ENCODE measurements at places on chromosomes 12 and 14.

DNA sequence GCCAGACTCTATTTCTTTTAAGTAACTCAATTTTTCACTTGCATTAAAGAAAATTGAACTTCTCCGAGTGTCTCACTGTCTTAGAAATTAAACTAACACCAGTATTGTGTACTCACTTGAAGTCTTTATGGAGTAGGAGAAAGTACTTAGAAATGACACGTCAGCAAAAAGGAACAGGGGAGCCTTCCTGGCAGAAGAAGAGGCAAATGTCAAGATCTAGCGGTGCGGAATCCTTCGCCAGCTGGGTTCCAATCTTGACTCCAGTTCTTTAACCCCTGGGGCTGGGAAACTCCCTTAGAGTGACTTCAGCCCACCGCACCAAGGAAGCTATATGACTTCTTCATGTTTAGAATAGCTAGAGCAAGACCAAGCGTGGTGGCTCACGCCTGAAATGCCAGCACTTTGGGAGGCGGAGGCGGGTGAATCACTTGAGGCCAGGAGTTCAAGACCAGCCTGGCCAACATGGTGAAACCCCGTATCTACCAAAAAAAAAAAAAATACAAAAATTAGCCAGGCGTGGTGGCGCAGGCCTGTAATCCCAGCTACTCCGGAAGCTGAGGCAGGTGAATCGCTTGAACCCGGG is 34.4 kb downstream of the WBP11 start:
- peak; percentile 63 for DNase-seq

DNA sequence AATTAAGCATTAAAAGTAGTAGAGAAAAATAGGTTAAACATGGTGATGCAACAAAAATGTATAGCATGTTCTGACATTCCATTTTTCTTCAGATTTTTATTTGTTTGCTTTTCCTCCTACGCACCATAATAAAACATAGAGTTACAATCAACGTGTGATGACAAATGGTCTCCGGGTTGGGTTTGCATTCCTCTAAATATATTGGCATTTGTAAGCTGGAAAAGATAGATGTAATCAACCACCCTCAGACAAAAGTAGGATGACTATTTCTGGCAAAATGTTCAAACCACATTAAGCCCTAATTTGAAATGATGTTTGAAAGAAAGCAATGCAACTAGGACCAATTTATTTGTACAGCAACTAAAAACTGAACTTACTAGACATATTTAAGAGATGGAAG is 58.4 kb downstream of the SLC25A21 start:
- no peak for DNase-seq

- no peak for DNase-seq
These were observed 10.9 kb downstream of the CLBA1 start for GRCh38 chr14:104996483-104996882.

DNA sequence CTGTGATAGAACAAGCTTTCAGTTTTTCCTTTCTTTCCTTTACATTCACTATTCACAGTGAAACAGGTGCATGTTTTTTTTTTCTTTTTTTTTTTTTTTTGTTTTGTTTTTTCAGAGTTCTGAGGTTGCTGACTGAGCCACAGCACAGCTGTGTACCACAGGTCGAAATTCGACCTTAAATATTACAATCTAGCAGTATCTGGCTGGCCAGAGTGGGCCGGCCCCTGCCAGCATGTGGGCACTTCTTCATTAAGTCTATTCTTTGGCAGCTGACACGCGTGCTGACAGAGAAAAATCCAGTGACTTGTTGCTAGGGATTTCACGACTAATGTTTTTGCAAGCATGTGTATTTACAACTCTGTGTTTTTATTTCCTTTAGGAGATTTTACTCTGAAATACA is 33.9 kb downstream of the FBXO33 start:
- no peak for DNase-seq

- DNase-seq: no peak
These were observed 18.0 kb downstream of the ACIN1 start for GRCh38 chr14:23076785-23077408.

- no peak for DNase-seq
These were observed 92.3 kb downstream of the NTF3 start for GRCh38 chr12:5524116-5524768.

- no peak for DNase-seq
These were observed 1059.5 kb downstream of the GALC start for GRCh38 chr14:86933460-86933859.

DNA sequence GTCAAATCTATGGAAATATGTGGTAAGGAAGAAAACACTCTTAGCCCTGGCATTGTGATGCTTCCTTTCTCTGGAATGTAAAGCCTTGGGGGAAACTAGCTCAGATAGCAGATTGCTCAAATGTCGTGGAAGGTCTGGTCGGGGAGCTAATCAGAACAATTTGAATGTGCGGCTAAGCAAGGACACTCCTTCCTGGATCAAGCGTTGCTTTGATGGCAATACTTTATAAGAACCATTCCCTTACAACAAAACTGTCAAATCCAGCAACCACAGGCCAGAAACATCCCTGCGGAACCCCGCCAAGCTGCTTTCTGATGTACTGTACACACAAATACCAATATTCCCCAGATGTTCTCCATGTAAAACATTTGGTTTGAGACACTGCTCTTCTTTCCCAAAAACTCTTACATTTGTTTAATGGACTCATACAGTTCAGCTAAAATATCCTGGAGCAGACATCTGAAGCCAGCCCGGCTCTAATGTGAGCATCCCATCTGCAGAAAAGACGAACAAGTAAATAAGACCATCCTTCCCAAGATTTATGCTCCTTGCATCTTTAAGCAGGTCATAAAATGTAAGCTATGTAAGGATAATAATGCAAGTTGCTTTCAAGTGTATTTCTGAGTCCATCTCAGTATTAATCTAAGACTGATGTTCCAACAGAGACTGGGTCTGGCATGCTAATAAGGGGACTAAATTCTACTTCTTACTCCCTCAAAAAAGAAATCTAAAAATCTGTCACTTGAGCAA is 20.2 kb downstream of the NUAK1 start:
- no peak for DNase-seq

GRCh38 chr14:30214014-30214413 is 286.4 kb upstream of the PRKD1 start:
- DNase-seq: no peak

DNA sequence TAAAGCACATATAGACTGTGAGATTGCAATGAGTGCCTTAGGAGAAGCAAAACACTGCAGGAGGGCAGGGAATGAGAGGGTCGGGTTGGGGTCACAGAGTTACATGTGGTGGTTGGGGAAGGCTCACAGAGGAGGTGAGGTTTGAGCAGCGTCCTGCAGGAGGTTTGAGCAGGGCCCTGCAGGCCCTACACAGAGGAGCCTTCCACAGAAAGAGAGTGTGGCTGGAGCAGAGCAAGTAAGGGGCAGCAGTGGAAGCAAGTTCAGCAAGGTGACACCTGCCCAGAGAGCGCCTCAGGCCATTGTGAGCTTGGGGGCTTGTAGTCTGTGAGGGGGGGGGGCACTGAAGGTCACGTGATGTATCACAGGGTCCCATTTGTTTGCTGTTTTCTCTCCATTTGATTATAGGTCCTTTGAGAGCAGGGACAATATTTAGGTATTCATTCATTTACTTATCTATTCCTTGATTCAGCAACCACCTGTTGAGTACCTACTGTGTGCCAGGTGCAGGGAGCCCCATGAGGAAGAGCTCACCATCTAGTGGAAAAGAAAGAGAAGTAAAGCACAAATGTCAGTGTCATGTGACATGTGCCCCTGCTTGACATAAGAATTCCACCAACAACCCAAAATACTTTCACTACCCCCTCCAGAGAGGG is 56.6 kb downstream of the GALNT16 start:
- no peak for DNase-seq

DNA sequence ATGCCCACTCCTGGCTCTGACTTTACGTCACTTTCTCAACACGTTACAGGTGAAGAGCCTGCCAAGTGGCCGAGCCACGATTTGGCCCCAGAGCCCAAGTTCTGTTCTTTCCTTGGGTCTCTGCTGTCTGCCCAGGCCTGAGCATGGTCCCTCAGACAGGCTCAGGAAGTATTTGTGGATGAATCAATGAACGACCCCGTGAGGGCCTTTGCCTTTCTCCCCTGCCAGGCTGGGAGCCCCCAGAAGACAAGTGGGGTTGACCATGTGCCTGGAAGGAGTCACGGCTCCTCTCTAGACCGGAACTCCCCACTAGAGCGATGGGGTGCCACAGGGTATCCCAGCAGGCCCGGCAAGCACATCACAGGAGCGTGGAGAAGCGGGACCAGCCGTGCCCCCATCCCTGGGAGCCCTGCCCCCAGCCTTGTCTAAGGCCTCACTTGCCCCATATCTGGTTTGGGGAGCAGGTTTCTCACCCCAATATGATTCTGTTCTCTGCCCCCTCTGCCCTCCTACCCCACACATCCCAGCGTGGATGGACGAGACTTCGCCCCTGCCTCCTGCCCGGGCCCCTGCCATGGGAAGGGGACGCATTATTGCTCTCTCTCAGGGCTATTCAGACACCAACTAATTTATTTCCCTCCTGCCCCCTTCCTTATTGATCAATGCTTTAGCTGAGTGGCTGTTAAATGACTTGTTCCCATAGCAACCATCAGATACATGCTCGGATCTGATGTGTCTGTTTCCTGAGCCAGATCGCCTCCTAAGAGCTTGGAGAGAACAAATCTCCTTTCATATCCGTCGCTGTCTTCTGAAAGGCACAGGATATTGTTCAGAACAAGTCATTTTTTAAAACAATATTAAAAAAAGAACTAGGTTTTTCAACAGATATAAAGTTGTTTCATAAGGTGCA is 69.0 kb downstream of the DIO3 start:
- no peak for DNase-seq

DNA sequence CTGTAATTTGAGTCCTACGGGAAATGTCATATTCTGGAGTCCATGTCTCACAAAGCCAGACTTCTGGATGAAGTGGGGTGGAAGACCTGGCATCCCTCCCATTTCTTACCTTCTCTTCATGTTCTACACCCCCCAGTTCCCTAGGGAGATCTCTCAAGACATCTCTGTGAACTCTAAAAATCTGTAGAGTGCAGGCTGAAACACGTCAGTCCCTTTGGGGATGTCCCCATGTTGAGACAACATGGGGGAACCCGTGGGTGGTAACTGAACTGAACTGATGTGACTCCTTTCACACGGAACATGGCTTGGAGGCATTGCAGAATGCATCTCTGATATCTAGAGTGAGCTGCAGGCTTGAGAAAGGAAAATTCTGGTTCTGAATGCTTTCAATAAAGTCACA is 15.2 kb downstream of the SERPINA12 start:
- DNase-seq: no peak

DNA sequence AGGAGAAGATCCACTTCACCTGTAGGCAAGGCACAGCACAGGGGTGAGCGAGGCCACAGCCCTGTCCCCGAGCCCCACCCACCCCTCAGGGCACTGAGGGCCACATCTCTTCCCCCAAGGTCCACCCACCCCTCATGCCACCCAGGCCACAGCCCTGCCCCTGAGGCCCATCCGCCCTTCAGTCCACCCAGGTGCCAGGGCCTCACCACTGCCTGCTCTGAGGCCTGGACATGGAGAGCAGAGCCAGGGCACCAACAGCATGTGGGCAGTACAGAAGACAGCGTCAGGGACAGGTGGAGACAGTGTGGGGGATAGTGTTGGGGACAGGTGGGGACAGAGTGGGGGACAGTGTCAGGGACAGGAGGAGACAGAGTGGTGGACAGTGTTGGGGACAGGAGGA is 138.3 kb downstream of the TMEM121 start:
- no peak for DNase-seq

GRCh38 chr12:54159589-54159988 is 29.2 kb downstream of the SMUG1 start:
- DNase-seq: no peak

- DNase-seq: no peak
These were observed 216.1 kb downstream of the PPM1H start for GRCh38 chr12:62718762-62719426.

DNA sequence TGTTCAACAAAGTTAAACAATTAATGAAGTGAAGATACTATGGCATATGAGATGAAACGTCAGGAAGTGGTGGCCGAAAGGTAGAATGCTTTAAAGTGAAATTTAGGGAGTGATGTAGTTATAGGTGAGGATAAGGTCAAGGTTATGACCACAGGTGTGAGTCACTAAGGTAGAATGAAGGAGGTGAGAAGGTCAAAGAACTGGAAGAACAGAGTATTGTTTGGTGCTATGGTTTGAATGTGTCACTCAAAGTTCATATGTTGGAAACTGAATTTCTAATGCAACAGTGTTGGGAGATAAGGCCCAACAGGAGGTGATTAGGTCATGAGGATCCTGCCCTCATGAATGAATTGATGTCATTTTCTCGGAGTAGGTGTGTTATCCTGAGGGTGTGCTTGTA is 293.6 kb downstream of the NELL2 start:
- DNase-seq: no peak

- DNase-seq: no peak
These were observed 140.9 kb downstream of the NUBPL start for GRCh38 chr14:31702130-31702529.

DNA sequence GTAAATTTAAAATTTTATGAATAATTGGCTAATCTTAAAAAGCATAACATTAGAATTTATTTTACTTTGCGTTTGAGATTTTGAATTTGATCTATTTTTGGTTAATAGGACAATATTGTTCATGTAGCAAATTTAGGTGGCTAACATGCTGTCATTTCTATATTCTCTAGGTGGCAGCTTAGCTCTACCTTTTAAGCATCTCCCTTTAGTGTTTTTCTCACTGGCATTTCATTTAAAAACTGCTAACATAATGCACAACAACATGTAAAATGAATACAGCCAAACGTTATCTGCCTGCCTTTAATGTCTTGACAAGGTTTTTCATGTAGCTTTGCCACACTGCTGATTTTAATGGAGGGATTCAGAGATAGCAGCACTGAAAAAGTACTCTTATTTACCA is 272.4 kb upstream of the FBXO33 start:
- DNase-seq: no peak

DNA sequence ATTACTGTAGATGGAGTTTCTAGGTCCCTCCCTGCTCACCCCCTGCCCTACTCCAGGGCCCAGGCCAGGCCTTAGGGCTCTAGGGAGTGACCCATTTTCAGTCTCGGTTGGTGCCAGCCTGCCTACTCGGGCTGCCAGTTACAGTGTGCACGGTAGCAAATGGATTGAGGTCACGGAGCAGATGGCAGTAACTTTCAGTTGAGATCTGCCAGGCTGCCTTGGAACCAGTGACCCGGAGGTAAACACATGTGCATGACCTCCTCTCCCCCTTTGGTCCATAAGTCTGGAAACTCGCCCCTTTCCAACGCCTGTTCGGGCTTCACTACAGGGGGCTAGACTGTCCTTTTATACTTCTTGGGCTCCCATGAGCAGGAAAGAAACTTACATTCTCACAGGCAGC is 139.7 kb upstream of the TBX3 start:
- no peak for DNase-seq

DNA sequence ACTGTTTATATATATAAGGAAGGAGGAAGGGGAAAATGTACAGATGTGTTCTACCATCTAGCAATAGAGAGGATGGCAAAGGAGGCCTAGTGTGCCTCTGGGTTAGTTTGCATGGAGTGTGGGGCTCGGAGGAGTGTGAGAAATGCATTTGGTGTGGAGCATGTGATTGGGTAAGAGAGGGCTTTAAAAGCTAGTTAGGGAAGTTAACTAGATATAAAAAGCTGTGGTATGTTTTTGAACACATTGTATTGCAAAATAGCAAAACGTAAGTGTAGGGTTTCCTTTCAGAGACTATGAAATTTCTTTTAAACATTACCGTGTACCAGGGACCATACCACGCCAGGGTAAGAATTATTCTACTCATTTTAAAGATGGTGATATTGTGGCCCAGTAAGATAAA is 53.3 kb upstream of the STXBP6 start:
- no peak for DNase-seq

- no peak for DNase-seq
These were observed 994.0 kb upstream of the FLRT2 start for GRCh38 chr14:84535976-84536375.

Measured in activated T-cell treated with anti-CD3 and anti-CD28 coated beads, Interleukin-2, amount 50 U/mL, for 24 hours (primary cell).